Thyroid gland (tissue), 4 donors: ENCODE measurements at places on chromosomes 12 and 14. TPM values are rescaled to one million over a fixed set of nuclear protein-coding genes. Genes with fewer than 3 reads are reported as not detected.
A peak's percentile ranks its signal among the peaks of the same experiment; 100 is the strongest.

DNA sequence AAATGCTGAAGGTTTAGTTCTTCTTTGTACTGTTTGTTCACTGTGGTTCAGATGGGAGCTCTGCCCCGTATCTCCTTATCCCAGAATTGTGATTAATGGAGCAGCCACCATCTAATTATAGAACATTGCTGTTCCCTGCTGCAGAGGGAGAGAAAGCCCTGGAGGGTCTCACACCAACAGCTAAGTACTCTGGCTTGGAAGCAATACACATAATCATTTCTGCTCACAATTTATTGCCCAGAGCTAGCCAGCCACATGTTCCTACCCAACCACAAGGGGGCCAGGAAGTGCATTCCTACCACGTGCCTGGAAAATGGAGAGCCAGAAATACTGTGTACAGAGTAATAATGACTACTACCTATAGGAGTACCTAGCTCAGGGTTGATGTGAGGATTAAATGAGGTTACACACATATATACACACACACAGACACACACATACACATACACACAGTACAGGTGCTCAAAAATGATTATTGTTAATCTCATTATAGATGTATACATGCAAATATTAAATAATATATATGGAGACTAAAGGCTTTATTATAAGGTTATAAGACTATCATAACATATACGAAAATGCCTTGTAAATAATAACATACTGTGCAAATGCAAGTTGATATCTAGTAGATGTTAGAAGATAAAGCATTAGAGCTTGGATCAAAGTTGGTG is 22.3 kb downstream of the MSRB3 start:
- no peak for DNase-seq

DNA sequence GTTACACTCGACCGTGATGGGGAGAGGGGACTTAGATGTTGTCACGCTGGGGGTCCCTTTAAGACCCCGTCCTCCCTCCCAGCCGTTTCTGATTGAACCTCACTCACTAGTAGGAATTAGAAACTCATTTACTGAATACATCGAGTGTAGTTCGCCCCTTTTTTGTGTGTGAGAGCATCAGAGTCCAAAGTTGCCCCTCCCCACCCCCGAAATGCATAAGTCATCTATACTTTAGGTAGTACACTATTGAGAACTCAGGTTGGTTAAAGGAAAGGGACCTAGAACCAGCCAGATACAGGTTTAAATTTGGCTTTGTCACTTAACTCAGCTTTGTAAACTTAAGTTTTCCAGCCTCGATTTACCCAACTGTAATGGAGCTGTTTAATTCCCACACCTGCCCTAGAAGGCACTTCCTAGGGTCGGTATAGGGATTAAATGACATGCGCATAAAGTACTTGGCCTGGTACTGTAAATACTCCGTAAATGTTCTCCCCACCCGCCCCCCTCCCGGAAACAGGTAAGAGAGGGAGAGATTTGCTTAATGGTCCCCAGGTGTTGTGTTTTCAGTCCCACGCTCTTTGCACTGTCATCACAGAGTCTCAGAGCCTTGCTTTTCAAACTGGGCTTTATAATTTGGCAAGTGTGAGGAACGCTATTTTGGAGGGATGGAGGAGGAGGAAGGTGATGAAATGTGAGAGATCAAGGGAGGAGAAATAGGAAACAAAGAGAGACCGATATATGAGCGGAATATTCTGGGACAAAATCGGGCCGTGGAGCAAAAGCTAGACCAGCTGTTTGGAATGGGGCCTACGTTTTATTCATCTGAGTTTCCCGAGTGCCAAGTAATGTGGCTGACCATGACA is 897 bp downstream of the SUDS3 start:
- no peak for DNase-seq

DNA sequence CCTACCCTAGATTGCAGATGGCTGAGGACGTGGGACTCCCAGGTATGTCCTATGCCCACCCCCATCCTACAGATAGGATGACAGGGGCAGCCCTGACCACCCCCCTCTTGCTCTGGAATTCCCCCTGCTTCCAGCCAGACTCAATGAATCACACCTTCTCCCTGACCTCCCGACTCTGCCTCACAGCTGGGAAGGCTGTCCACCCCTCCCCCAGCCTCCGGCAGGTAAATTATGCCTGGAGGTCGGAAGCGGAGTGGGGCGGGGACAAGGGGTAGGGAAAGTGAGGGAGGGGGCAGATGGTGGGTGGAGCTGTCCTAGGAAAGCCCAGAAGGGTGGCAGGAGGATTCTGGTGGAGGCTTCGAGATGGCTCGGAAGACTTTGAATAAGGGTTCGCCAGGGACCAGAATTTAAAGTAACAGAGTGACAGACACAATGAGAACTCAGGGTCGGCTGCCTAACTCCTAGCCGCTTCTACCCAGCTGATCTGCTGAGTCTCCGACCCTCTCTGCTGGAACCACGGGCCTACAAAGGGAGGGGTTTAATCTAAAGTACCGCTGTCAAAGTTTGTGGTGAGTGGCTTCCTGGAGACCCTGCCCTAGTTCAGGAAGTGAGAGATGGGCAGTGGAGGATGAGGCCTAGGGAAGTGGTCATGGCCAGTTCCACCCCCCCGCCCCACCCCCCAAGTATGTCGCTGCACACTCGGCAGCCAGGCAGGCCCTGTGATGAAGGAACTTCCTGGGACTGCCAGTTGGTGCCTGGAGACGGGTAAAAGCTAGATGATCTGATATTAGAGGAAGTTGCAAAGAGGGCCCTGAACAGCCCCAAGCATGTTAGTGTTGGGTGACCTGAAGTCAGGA is 4.2 kb downstream of the PLEKHG3 start:
- DNase-seq: peak; percentile 51

- DNase-seq: peak; percentile 82
Measured at GRCh38 chr12:51270067-51270950, at the start of gene SMAGP. Gene SMAGP (minus strand): TSS chr12:51270415. CDS start chr12:51269278, 1,137 bp downstream.

ANKRD33 gene
- total RNA-seq: not detected

TEX22 gene
- total RNA-seq: not detected

PLCZ1 gene
- total RNA-seq: not detected
